ENCODE measurements at places on chromosomes 3 and 15.
A peak's percentile ranks its signal among the peaks of the same experiment; 100 is the strongest.

DNA sequence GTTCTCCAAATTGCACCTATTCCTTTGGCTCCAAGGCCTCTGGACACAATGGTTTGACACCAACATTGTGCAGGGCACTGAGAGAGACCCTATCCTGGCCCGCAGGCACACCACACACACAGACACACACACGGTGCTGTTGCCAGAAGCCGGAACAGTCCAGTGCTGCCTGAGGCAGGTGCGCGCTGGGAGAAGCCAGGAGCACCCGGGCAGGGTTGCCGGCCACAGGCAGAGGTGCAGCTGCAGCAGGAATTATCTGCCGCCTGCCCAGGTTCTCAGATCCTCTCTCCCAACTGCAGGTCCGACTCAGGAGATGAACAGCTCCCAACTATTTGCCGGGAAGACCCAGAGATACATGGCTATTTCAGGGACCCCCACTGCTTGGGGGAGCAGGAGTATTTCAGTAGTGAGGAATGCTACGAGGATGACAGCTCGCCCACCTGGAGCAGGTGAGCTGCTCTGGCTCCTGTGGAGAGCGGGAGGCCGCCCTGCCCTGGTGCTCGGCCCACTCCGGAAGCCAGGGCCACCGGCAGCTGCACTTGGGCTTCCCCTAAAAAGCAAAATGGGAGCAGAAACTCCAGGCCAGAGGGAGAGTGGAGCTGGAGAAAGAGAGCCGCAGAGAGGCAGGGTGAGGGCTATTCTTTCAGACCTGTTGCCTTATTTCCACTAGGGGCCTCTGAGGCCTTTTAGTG lies 42.9 kb downstream of the CHDH start:
- DNase-seq = no peak

GRCh38 chr3:156036258-156037053 lies 83.9 kb upstream of the KCNAB1 start:
- no peak for DNase-seq

GRCh38 chr15:70892912-70893560 lies 410 bp downstream of the LRRC49 start:
- DNase-seq = no peak

GRCh38 chr15:75732809-75733451 lies 20.3 kb upstream of the CSPG4 start:
- peak; percentile 64 for DNase-seq

GRCh38 chr3:52529376-52530333 lies 4.0 kb downstream of the NT5DC2 start:
- no peak for DNase-seq

GRCh38 chr3:120596116-120596852 lies at the start of gene NDUFB4:
TSS of gene NDUFB4 (plus strand) at chr3:120596336. CDS start at chr3:120596360, 24 bp downstream.
- peak; percentile 97 for DNase-seq

- no peak for DNase-seq
These were observed 151.2 kb downstream of the FOXP1 start for GRCh38 chr3:71432044-71432975.

GRCh38 chr15:94229591-94230369 lies 1.6 kb upstream of the MCTP2 start:
- peak; percentile 80 for DNase-seq

- peak; percentile 25 for DNase-seq
These were observed 64.0 kb upstream of the CPOX start for GRCh38 chr3:98657457-98657856.

GRCh38 chr15:60044636-60045270 lies 40.6 kb downstream of the FOXB1 start:
- peak; percentile 62 for DNase-seq

DNA sequence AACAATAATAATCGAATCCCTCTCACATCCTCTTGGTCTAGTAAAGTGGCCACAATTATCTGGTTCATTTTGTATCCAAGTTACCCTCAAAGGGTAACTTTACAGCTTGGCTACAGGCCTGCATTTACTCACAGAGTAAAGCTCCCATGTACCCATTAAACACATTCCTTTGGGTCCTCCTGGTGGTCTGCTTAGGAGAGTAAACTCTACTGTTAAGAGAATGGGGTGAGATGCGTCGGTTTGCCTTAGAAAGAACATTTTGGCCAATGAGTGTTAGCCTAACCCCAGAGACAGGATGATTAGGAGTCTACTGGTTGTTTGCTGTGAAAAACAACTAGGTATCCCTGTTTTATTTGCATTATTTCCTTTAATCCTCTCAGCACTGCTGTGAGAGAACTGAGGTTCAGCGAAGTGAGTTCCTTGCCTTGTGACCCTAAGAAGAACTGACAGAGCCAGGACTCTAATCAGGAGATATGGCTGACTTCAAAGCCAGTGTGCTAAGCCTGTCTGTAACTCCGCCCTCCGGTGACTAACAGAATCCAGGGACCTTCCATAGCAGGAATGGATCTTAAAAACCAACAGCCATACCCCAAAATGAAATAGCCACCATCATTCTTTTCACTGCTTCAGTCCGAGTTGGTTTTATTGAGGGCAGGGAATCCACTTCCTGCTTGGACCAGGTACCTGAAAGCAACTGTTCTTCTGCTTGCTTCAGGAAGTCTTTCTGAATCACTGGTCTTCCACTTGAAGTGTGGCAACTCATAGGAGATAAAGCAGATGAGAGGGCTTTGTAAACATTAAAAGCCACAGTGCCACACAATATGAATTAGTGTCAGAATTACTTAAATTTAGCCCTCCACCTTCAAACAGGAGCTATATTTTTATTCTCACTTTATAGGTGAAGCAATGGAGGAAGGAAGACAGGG lies 317.3 kb upstream of the WNT5A start:
- DNase-seq = no peak

GRCh38 chr15:58288592-58288991 lies 143.2 kb upstream of the LIPC start:
- no peak for DNase-seq

DNA sequence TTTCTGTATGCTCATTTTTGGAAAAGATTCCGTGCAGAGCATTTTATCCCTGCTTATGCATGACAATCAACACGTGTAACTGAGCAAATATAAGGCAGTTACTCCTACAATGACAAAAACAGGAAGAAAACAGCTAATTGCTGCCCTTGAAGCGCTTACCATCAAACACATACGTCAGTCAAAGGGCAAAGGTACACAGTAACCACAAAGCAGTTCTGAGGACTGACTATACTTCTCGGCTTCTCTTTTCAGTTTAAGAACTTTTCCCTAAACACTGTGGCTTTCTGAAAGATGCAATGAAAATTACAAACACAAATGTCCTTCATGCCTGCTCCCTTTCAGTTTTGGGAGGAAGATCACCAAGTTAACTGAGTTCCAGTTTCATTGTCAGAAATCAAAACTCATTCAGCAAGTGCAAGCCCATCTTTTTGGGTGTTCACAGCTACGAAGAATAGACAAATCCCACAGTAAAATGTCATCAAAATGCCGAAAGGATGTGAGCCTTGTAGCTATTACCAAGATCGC lies 602.8 kb downstream of the FOXP1 start:
- peak; percentile 22 for DNase-seq

DNA sequence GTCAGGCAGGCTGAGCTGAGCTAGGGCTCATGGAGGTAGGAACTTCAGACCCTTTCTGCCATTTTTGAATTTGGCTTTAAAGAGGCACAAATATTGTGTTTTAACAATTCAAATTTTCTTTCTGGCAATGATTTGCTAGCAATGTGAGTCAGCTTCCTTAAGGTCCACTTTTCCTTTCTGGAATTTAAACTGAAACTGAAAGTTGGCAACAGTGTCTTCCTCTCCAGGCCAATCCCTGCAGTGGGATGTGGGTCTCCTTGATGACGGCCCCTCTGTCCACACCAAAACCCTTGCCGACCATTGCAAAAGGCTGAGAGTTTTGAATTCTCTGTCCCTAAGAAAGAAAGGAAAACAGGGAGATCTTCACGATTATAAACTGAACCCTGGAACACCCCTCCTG lies 27.1 kb downstream of the RPSA start:
- no peak for DNase-seq

- no peak for DNase-seq
These were observed 662.0 kb upstream of the GBE1 start for GRCh38 chr3:82423268-82424030.

- DNase-seq = no peak
These were observed 31.7 kb downstream of the BHLHE40 start for GRCh38 chr3:5010706-5011554.

DNA sequence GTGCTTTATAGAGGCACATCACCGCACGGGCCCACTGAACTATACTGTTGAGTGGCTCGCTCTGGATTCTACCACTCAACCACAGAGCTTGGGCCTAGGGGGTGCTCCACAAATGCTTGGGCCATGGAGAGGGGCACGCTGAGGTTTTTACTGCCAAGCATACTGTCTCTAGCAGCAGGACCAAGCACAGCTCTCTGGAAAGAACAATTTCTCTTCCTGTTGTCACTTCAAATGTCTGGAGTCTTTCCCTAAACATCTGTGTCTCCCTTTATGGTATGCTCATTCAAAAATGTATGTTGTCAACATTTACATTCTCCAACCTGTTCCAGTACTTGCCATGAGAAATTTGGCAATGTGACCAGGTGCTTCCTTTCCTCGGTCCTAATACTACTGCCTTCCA lies 114.7 kb upstream of the TPM1 start:
- DNase-seq = no peak

DNA sequence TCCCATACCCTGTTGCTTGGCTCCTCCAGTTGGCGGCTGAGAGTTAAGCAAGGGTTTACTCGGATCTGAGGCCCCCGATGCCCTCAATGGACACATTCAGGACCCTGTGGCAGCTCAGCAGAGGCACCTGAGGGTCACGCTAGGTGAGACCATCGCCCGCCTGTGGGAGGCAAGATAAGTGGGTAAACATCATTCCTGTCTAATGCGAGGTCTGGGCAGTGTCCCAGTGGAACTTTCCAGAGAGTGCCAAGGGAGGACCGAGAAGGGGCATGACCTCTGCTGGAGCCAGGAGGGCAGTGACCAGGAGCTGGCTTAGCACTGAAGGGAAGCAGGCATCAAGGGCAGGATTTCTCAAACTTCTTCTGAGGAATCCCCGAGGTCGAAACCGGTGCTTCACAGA lies 65.4 kb upstream of the SEC61A1 start:
- DNase-seq = no peak

GRCh38 chr15:80324545-80325080 lies 72.6 kb upstream of the CTXND1 start:
- no peak for DNase-seq

GRCh38 chr3:175146258-175146657 lies 287.1 kb downstream of the NAALADL2 start:
- DNase-seq = no peak

DNA sequence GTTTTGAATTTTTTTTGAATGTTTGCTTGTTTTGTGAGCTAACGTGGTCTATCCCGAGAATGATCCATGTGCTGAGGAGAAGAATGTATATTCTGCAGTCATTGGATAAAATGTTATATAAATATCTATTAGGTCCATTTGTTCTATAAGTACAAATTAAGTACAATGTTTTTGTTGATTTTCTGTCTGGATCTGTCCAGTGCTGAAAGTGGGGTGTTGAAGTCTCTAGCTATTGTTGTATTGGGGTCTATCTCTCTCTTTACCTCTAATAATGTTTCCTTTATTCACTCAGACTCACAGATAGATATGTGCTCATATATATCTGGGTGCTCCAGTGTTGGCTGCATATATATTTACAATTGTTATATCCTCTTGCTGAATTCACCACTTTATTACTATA lies 144.8 kb upstream of the SETMAR start:
- DNase-seq = no peak

- DNase-seq = no peak
These were observed 46.3 kb downstream of the POLR2M start for GRCh38 chr15:57752840-57753239.

DNA sequence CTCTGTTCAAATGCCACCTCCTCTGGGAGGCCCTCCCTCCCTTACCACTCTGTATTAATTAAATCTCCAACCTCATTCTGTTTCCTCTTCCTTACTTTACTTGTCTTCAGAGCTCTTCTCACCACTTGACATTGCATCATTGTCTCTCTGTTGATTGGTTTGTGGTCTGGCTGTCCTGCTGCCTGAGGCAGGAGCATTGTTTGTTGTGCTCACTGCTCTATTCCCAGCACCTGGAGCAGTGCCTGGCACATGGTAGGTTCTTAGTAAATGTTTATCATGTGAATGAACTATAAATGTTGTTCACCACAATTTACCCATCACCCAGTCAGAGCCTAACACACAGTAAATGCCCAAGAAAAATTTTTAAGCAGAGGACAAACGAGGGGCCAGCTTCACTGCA lies 6.7 kb upstream of the BFSP2 start:
- DNase-seq = no peak

DNA sequence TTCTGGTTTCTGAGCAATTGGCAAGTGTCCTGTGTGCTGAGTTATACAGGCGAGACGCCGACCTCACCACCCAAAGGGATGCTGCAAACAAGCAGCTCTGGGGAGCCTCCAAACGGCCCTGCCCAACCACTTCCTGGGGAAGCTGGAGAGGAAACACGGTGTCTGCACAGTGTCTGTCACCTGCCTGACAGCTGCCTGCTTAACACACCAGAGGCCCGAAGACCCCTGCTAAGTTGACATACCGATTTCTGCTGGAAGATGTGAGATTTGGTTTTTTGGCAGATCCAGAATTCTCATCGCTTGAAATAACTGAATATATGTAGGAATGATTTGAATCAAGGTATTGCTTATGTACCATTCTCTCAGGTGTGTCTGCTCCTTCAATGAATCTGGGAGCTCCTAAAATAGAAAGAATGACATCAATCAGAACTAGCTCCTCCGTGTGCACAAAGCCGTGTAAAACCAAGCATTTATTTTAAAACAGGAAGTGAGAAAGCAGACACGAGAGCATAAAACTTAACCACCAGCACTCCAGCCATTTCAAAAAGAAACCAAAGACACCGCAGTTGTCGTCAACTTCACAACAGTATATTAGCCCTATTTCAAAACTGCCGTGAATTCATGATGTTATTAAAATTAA lies 27.2 kb downstream of the LRRC2 start:
- DNase-seq = peak; percentile 89

GRCh38 chr3:6516143-6516542 lies 344.8 kb upstream of the GRM7 start:
- no peak for DNase-seq

DNA sequence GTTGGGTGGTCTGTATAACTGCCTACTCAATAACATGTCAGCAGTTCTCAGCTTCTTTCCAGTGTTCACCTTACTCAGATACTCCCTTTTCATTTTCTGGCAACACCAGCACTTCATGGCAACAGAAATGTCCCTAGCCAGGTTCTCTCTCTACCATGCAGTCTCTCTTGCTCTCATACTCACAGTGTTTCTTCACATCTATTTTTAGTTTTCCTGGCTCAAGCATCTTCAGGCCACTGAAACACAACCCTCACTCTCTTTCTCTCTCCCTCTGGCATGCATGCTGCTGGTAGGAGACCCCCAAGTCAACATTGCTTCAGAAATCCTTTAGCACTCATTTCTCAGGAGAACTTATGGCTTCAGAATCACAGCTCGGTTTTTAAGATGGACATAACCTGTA lies at the start of gene CAPN3:
Gene CAPN3, plus strand, starts transcription at position 253 of the 400 bp plus-strand sequence. CDS start 305 bp downstream, outside the sequence.
- no peak for DNase-seq

- DNase-seq = peak; percentile 39
These were observed 70.1 kb upstream of the MBNL1 start for GRCh38 chr3:152198665-152199064.

Data from activated CD4-positive, alpha-beta T cell treated with anti-CD3 and anti-CD28 coated beads, Interleukin-2, Interleukin-4, amounts not matched to agents 100 ng/mL and 50 ng/mL, durations not matched to agents 16 hours and 8 hours (primary cell).